Pons (tissue), 1 donor: ENCODE measurements at places on chromosomes 2 and 18.

GRCh38 chr18:21513741-21514140 lies 86.8 kb downstream of the ESCO1 start:
- no peak for DNase-seq

DNA sequence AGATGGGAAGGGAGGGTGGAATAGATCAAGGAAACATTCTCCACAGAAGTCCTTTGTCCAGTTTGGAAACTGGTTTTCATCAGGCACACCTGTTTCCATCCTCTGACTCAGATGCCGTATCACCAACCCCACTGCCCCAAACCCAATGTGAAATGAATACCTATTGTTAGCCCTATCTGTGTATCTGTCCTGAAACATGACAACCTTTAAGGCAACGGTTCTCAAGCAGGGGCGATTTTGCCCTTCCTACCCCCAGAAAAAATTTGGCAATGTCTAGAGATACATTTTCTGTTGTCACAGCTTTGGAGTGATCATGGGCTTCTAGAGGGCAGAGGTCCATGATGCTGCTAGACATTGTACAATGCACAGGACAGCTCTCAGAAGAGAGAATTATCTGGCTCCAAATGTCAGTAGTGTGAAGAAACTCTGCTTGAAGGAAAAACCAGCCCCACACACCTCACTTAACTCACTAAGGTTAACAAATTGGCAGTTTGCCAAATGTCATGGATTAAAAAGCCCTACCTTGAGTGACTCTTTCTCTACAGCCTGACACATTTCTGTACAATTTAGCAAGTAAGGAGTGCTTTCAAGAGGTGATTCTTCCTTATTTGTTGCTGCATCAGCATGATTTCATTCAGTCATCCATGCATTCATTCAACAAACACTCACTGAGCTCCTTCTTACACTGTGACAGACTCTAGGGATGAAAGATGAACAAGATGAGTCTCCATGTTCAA lies 3.4 kb downstream of the SCTR start:
- DNase-seq = no peak

- DNase-seq = no peak
Measured at GRCh38 chr2:232672588-232672987, 24.5 kb upstream of the GIGYF2 start.

- DNase-seq = no peak
Measured at GRCh38 chr2:82811946-82812345, 1647.1 kb downstream of the SUCLG1 start.

DNA sequence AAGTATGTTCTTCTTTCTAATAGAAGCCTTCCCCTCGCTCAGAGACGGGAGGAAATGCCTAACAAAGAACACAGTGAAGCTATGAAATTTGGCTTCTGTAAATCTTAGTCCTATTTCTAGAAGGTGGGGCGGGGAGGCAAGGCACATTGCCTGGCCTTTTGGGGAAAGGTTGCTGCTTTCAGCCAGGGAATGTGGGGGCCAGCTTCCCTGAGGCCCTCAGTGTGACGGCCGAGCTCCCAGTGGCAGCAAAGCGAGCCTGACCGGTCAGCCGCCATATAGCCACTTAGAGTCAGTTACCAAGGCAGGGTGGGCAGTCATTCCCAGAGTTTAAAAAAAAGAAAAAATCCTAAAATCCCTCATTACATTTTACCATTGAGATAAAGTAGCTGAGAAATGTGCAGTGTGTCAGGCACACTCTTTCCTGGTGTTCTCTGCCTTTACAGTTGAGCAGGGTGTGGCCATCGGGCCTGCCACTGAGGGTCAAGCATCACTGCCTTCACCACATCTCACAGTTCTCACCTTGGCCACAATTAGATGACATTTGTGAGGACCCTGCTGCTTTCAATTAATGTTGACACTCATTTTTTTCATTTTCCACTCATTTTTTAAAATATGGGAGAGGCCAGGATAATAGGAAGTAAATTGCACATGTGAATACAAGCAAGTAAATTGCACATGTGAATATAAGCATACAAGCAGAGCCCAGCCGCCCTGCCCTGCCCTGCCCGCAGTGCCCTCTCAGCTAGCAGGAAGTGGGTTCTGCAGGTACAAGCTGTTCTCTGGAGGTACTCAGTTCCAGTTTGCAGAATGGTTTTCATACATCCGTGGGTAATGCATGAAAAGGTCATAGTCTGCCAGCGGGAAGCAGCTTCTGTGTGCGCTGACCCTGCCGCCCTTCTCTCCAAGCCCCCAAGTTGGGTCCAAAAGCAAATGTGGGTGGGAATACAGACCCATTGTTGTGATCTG lies 76.9 kb downstream of the WDSUB1 start:
- no peak for DNase-seq

DNA sequence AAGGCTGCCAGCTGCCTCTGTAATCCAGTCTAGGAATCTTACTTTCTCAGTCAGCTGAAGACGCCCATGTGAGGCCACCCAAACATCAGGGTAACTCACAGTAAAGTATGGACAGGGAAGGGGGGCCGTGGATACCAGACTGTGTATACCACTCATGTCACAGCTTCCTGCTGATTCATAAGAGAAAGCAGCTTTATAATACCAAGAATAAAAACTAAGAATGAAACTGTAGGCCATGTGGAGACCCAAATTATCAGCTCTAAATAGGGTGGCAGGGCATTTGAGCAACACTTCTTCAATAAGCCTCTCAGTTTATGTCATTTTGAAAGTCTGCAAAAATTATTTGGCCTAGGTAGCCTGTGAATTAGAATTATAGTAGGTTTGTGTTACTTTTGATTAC lies 115.0 kb upstream of the CDCA7 start:
- no peak for DNase-seq

DNA sequence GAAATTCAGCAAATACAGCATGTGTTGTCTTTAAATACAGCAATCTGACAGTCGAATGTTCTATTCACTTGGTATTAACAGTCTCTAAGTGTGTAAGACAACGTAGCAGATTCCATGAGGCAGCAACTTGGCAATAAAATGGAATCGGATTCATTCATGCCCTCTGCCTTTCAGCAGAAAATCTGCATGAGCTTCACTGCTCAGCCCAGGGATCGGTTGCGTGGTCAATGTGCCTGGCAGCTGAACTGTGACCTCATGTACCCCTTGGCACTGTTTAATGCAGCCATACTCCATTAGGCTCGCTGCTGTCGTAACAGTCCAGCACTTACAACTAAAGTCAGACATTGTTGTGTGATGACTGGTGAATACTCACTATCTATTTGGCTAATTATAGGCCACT lies 17.7 kb upstream of the RGPD4 start:
- DNase-seq = peak; percentile 55

- no peak for DNase-seq
Measured at GRCh38 chr2:160791884-160792283, 298.3 kb upstream of the RBMS1 start.

- DNase-seq = no peak
Measured at GRCh38 chr2:69164061-69164778, 151.2 kb downstream of the ANTXR1 start.

- peak; percentile 25 for DNase-seq
Measured at GRCh38 chr18:5630057-5630899, 86.5 kb upstream of the EPB41L3 start.
